Activated CD4-positive, alpha-beta T cell treated with anti-CD3 and anti-CD28 coated beads for 1 hour (primary cell): ENCODE measurements at places on chromosomes 1 and 21.

GRCh38 chr1:42096554-42096953 lies 56.7 kb upstream of the GUCA2B start:
- DNase-seq, result no peak

GRCh38 chr1:202162418-202163280 lies 2.2 kb upstream of the PTPN7 start:
- no peak for DNase-seq

DNA sequence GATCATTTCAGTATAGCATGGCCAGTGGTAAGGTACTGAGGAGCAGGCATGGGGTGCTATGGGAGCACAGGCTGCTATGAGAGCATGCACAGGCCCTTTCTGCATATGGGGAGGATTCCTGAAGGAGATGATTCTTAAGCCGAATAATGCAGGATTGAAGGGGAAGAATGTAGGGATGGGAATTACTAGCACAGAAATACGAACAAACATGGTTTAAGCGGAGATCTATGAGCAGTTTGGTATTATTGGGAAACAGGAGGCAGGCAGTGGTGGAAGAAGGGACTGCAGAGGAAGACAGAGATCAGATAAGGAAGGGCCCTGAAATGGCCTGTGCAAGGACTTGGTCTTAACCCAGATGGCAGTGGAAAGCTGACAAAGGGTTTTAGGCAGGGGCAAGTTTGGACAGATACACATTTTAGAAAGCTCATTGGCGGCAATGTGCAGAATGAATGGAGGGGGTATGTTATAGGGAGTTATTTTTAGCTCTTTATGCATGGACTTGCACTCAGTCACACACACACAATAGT lies 1.7 kb downstream of the OSCP1 start:
- DNase-seq, result no peak

- DNase-seq, result no peak
Observed at GRCh38 chr1:171032822-171033702, 57.6 kb upstream of the FMO3 start.

GRCh38 chr1:43783096-43783670 lies 75.8 kb downstream of the ST3GAL3 start:
- no peak for DNase-seq

- DNase-seq, result no peak
Observed at GRCh38 chr1:53733975-53734649, 4.9 kb downstream of the GLIS1 start.

DNA sequence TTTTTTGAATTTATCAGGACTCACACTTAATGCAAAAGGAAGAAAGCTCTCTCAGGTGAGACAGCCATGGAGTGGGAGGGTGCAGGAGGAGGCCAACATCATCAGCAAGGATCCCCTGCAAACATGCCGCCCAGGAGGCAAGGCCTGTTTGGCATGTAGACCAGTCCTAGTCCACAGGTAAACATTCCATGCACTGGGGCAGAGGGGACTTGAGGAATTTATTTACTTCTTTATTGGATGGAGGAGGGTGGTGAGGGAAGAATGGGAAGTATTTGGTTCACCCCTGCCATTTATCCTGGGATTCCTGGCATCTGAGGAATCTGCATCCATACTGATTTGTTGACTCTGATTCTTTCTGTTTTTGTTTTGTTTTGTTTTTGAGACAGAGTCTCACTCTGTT lies 1.5 kb upstream of the UQCRHL start:
- DNase-seq, result no peak

DNA sequence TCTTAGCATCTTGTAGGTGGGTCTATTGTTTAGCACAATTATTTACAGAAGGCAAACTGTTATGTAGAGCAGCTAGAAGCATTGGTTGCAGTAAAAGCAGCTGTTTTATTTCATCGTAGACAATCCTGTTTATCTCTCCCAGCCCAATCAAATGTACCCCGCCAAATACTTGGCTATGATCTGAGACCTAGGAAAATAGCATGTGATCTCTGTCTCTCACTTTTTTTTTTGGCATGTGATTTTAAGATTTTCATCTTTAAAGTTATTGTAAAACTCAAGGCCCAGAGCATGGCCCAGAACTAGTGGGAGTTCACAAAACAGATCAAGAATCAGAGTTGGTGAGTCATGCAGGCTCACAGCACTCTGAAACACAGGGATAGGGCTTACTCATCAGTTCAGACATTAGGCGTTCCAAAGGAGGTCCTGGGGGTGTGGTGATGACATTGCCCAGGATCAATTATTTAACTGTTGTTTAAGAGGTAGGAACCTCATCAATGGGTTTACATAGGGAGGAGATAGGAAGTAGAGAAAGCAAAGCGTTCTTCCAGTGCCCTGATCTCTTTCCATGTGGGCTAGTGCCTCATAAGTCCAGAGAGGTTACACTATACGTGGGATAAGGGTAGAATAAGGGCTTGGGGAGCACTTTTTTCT lies 40.2 kb downstream of the TBX19 start:
- no peak for DNase-seq

DNA sequence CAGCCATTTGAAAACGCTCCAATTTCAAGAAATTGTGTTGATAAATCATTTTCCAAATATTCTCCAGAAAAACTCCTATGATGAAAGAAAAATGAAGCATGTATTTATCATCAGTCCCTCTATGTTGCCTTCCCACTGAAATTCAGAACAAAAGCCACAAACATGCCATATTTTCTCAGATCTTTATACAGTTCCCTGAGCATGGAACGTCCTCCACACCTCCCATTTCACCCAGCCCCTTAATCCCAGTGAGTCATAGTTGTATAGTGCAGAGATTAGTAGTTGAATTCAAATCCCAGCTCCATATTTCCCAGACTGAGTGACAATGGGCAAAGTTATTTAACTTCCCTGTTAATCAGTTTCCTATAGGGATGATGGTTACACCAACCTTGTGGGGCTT lies 20.6 kb upstream of the NPL start:
- DNase-seq, result no peak

GRCh38 chr21:37281993-37282392 lies 14.9 kb upstream of the VPS26C start:
- DNase-seq, result no peak

GRCh38 chr1:164380893-164381292 lies 178.1 kb upstream of the PBX1 start:
- DNase-seq, result no peak

GRCh38 chr1:70458131-70458530 lies 47.1 kb downstream of the CTH start:
- no peak for DNase-seq

DNA sequence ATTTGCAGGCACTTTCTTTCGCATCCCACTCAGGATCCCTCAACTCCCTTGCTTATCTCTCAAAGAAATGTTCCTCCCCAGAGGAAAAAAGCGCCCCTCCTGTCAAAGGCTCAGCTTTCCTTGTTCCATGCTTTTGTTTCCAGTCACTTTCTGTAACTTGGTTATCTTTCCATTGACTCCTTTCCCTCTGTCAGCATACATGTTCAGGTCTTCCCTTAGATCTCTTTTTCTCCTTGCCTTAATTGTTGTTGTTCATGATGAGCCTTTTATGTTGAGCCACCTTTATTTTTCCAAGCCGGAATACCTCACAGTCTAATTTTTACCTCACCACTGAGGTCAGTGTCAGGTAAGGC lies 46.5 kb upstream of the PODN start:
- DNase-seq, result no peak

DNA sequence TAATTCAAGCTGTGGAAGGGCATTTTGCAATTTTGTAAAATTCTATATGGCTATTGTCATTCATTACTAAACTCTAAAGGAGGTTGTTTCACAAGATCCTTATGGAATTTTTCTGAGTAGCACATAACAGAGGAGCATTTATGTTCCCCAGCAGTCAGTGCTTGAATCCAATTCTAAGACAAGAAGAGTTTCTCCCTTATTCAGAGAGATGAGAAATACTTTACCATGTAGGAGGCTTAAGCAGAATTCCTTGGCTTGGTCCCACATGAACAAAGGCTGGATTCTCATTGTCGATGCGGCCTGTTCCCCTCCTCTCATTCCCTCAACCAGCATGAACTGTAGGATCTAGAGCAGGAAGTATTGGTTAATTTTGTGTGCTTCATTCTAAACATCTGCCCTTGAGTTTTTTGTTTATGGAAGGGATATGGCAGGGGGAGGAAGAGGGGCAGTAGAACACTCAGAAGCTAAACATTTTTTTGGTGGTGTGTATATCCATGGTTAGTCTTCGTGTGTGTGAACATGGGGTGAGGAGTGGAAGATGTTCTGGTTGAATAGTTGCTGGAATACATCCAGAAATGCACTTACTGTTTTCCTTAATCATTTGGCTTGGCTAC lies 74.3 kb downstream of the LAMC1 start:
- DNase-seq, result no peak

- DNase-seq, result no peak
Observed at GRCh38 chr1:201318504-201319340, 35.4 kb downstream of the PKP1 start.

DNA sequence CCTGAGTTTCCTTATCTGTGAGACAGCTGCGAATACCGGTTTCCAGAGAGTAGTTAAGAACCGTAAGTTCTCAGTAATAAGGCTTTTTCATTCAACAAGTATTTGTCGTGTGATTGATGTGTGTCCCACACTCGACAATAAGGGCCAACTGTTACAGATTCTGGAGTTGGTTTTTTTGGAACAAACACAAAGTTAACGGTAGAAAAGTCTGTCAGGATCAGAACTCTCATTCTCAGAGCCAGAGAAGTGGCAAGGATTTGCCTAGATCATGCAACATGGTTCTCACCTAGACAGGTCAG lies 837 bp downstream of the NUDC start:
- DNase-seq, result no peak

- no peak for DNase-seq
Observed at GRCh38 chr21:21286170-21286798, 288.1 kb downstream of the NCAM2 start.

DNA sequence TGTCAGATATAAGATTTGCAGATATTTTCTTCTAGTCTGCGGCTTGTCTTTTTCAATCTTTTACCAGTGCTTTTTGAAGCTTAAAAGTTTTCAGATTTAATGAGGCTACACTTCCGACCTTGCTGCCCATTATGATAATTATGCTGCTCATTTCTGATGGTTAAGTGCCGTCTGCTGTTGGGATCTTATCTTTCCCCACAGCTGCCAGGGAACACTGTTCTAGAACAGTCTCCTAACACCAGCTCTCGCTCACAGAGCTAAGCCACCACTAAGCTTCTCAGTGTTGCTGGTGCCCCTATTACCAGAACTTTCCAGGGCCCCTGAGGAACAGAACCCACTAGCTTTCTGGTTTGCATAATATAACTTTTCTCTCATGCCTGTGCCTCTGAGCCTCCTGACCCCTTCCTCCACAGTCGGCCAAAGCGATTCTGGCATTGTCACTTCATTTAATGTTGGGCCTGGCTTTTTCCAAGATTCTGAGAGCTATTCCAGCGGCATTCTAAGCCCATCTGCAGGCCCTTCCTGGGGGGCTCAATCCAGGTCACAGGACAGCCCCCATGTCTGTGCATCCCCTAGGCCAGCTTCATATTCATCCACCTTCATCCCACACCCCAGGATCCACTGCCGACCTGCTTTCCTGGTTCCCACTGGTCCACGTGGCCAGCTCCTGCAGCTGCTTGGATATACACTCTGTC lies 237.0 kb downstream of the PTPRU start:
- no peak for DNase-seq
